ENCODE measurements at places on chromosomes 6 and 20.

GRCh38 chr20:49712996-49713752 lies 504 bp downstream of the B4GALT5 start:
- DNase-seq: peak; percentile 64

- peak; percentile 27 for DNase-seq
Measured at GRCh38 chr6:15512126-15512525, 150.7 kb downstream of the DTNBP1 start.

- no peak for DNase-seq
Measured at GRCh38 chr20:2610941-2611720, 41.3 kb upstream of the NOP56 start.

GRCh38 chr6:47098570-47098993 lies 56.5 kb upstream of the ADGRF1 start:
- DNase-seq: no peak

- no peak for DNase-seq
Measured at GRCh38 chr20:45852326-45852725, 4.9 kb downstream of the ACOT8 start.

- no peak for DNase-seq
Measured at GRCh38 chr20:48704761-48705160, 123.0 kb downstream of the PREX1 start.

DNA sequence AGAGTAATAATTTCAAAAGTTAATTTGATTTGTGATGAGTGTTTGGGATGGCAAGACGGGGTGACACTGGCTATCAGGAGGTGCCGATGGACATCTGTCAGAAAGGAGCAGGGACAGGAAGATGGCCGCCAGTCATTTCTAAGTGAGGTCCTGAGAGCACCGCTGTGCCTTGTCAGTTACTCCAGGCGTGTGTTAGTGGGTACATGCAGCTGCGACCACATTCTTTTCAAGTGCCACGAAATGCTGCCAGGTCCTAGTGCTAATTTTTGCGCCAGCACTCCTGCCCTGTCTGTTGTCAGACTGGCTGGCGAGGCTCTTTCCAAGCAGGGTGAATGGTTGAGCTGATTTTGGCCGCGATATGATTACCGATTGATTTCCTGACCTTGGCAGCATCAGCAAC lies 64.6 kb upstream of the INSM1 start:
- DNase-seq: no peak

GRCh38 chr20:18588574-18588933 lies 700 bp downstream of the DTD1 start:
- no peak for DNase-seq

GRCh38 chr6:123638865-123639264 lies 2.1 kb upstream of the TRDN start:
- no peak for DNase-seq

GRCh38 chr6:106538145-106538544 lies 91.2 kb downstream of the RTN4IP1 start:
- DNase-seq: no peak

DNA sequence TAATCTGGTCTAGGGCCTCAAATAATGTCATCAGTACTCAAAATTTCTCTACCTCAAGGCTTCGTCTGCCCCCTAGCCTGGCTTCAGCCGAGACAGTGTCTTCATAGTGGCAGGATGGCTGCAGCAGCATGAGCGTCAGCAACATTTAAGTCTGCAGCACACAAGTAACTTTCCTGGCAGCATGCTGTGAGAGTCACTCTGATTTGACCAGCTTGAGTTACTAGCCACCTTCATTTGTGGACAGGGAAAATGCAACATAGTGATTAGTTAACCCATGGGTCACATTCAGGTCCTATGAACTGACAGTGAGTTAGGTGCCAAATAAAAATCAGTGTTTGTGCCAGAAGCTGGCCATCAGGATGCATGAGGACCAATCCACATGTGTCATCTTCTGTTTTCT lies 209.9 kb upstream of the SLC35B3 start:
- DNase-seq: no peak

DNA sequence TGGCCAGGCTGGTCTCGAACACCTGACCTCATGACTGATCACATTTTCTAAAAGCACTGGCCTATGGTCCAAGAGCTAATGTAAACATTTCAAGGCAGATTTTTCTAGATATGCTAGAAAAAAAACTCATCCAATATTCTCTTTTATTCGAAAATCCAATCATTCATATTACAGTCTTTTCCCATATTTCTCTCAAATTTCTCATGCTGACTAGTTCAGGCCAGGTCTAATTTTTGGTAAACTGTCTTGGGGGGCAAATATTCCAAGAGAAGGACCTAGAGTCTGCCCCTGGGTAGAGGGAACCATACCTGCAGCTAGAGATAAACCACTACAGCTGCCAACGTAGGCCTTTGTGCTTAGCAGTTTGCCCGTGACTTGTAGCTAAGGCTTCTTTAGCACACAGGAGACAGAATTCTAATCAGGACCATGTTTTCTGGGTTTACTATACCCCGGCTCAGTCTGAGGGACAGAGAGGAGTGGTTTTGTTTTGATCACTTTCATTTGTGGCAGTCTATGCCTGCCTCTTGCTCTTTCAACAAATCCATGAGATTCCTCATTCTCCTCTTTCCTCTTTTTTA lies 71.8 kb upstream of the CITED2 start:
- no peak for DNase-seq

DNA sequence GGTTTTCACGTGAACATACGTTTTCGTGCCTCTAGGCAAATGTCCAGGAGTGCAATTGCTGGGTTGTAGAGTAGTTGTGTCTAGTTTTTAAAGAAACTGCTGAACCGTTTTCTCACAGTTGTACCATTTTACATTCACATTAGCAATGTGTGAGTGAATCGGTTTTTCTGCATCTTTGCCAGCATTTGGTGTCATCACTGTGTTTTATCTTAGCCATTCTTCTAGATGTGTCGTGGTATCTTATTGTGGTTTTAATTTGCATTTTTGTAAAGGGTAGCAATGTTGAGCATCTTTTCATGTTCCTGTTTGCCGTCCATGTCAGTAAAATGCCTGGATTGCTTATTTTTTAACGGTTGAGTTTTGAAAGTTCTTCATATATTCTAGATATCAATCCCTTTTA lies 10.2 kb downstream of the DOK5 start:
- no peak for DNase-seq

DNA sequence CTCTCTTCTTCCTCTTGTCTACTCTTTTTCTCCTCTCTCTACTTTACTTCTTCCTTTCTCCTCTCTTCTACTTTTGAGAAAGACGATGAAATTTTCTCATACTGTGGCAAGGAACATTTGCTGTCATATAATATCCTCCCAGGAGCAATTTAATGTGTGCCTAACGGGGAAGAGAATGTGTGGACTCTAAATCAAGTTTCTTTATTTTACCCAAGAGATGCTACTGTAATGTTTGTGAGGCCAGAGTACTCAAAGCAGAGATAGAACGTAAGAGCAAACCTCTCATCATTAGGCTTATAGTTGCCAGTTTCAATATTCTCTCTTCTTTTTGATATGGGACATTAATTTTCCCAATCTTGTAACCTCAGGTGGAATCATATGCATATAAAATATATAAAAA lies 801.4 kb downstream of the BCKDHB start:
- no peak for DNase-seq

DNA sequence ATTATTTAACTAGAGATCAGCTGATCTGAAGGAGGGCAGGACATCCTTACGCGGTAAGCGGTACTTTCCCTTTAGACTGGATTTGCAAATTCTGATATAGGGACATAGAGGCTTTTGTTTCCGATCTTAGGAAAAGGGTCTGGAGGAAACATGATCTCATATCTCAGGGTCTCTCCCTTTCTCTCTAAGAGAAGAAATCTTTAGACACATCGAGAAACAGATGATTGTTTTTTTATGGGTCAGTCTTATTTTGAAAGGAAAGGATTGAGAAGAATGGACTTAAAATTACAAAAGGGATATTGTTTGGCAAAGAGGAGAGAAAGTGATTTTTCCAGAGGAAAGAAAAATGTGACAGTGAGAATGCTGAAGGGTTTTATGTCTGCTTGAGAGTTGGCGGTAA lies 83.9 kb upstream of the OGFRL1 start:
- DNase-seq: no peak

- no peak for DNase-seq
Measured at GRCh38 chr6:134117409-134117808, 65.0 kb upstream of the SLC2A12 start.

DNA sequence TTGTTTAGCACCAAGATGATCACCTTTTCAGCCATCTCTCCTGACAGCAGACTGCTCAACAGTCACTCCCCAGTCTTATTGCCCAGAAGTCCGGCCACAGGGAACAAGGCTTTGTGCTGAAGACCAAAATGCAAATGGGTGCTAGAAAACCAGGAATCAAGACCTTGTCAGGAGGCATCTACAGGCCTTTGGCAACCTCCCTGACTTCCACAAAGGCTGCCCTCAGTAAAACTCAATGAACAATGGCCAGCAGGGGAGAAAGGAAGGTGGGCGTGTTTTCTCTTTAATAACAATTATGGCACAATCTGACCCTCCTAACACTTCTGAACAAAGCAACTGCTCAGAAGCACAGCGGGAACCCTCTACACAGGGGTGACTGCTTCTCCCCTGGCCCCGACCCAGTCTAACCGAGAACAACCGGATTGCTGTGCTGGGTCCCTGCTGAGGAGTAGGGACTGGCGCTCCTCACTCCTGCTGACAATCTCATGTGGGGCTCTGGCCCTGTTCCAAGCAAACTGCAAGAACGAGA lies 41.6 kb downstream of the PLCG1 start:
- DNase-seq: peak; percentile 67

DNA sequence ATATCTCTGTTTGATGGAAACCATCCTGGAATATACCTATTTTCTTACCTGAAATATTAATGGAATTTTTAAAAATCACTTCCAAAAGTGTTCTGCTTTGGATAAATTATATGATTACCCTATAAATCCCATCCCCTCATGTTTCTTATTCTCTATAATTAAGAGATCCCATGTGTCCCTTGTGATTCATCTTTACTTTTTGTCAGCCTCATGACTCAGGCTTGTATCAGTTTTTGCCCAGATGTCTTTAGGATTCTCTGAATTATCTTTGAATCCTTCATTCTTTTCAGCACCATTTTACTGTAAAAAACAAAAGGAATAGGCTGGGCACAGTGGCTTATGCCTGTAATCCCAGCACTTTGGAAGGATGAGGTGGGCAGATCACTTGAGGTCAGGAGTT lies 804.5 kb upstream of the CITED2 start:
- DNase-seq: no peak

DNA sequence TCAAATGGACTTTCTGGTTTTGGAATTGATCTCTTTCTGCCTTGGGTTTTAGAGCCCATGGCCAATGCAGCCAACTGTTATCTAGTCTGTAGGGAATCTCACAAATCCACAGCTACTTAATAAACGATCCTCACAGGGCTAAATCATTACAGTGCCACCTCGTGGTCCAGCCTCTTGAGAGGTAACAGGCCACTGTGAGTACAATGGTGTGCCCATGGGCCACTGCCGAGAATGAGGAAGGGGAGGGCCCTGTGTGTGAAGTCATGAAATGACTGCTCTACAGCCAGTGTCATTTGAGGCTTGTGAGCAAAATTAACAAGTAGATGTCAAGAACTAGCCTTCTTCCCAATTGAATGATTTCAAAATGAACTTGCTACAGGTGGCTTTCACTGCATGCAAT lies 54.3 kb upstream of the GMPR start:
- peak; percentile 67 for DNase-seq

DNA sequence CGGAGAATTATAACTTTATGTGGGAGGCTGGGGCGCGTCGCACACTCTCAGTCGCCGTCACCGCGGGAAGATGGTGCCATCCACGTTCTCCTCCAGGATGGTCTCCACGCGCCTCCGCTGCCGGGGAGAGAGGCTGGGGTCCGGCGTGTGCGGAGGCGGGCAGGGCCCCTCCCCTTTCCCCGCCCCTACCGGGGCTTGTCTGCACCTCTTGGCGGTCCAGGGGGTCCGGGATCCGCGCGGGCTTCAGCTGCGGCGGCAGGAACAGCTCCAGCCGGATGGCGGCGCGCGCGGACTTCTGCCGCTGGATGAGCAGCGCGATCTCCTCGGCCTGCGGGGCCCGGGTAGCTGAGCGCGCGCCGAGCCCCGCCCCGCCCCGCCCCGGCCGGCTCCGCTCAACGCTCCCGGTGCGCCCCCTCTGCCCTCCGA lies 807 bp downstream of the LKAAEAR1 start:
- DNase-seq: peak; percentile 81

GRCh38 chr20:34531608-34532265 lies 15.5 kb downstream of the DYNLRB1 start:
- DNase-seq: no peak

- no peak for DNase-seq
Measured at GRCh38 chr6:72261554-72261953, 360.3 kb upstream of the KCNQ5 start.

- DNase-seq: no peak
Measured at GRCh38 chr20:59752704-59753460, 148.5 kb downstream of the PHACTR3 start.

GRCh38 chr20:41344477-41344876 lies 3.9 kb downstream of the LPIN3 start:
- no peak for DNase-seq

GRCh38 chr6:14713008-14713960 lies 532.6 kb upstream of the JARID2 start:
- DNase-seq: no peak

GRCh38 chr6:13066050-13066449 lies 262.3 kb downstream of the TBC1D7 start:
- no peak for DNase-seq

DNA sequence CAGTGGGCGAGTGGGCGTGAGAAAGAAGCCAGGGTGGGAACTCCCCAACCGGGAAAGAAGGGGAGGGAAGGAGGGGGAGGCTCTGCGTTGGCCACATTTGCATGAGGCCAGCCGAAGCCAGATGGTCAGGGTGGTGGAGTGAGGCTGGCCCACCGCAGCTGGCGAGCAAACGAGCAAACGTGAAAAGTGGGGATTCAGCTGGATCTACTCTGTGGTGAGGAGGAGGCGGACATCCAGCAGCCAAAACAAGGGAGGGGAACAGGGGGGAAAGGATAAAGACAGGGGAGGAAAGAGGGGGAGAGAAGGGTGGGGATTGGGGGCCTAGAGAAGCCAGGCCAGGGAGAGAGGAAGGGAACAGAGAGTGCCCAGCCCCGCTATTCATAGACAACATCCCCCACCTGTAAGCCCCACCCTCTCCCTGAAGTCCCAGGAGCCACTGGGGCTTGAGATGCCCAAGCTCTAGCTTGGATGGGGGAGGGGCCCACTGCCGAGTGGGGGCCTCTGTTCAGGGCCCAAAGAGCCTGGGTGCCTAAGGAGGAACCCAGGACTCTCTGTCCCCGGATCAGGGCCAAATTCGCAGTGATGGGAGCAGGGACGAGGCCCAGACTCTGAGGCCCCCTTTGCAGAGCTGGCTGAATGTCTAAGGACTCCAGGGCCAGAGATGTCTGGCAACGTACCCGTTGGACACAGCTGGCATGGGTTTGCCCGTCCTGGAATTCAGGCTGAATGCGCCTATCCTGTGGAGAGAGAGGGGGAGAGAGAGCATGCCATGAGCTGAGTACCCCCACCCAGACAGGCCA lies 45.1 kb downstream of the CPNE5 start:
- DNase-seq: no peak

- DNase-seq: no peak
Measured at GRCh38 chr6:75800708-75801505, 51.9 kb downstream of the MYO6 start.

GRCh38 chr6:148203970-148204369 lies 138.7 kb upstream of the SASH1 start:
- DNase-seq: no peak

- DNase-seq: peak; percentile 7
Measured at GRCh38 chr20:17795501-17796071, 95.8 kb downstream of the BANF2 start.

GRCh38 chr6:117974914-117975627 lies 68.0 kb downstream of the SLC35F1 start:
- DNase-seq: no peak

Measured in dermis blood vessel endothelial cell (primary cell).